RPMI7951 (cell line): ENCODE measurements at places on chromosomes 16 and 17.
A peak's percentile ranks its signal among the peaks of the same experiment; 100 is the strongest.

GRCh38 chr17:4948931-4949320, 596 bp upstream of the PFN1 start:
- peak; percentile 89 for DNase-seq

- no peak for DNase-seq
Measured at GRCh38 chr17:79047291-79047920, 23.4 kb downstream of the C1QTNF1 start.

GRCh38 chr17:61314368-61315078, 85.1 kb upstream of the TBX2 start:
- DNase-seq: peak; percentile 96

GRCh38 chr16:87418644-87419043, 26.5 kb downstream of the MAP1LC3B start:
- no peak for DNase-seq

- DNase-seq: peak; percentile 94
Measured at GRCh38 chr16:86925067-86925791, 346.9 kb downstream of the FOXL1 start.

DNA sequence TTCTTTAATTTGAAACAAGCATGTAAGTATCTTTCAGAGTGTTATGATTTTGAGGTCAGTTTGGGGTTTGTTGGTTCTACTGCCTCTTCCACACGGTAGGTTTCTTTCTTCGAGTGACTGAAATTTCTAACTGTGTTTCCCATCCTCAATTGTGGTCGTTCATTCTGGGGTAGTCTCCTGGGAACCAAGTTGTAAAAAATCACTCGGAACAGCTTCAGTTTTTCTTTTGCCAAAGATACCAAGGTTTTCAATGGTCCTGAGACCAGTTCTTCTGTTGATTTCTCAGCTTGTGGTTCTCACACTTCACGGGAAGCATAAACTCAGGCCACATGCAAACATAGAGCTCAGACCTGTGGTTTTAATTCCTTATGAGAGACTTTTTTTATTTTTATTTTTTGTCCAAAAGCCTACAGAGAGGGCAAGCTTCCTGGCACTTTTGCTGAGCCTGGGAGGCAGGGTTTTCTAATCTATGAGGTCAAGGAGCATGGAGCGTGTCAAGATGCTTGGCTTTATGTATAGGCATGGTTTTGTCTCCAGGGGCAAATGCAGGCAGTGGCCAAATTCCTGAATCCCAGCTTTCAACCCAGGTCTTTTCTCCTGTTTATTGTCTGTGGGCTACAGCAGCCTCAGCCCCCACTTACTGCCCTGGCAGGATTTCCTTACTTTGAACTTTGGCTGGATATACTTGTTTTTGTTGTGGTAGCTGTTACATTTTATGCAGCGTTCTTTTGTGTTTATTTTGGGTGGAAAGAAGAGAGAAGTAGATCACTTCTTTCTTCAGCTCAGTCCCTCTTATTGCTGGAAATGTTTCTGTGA, 32.9 kb downstream of the HS3ST3A1 start:
- DNase-seq: no peak

DNA sequence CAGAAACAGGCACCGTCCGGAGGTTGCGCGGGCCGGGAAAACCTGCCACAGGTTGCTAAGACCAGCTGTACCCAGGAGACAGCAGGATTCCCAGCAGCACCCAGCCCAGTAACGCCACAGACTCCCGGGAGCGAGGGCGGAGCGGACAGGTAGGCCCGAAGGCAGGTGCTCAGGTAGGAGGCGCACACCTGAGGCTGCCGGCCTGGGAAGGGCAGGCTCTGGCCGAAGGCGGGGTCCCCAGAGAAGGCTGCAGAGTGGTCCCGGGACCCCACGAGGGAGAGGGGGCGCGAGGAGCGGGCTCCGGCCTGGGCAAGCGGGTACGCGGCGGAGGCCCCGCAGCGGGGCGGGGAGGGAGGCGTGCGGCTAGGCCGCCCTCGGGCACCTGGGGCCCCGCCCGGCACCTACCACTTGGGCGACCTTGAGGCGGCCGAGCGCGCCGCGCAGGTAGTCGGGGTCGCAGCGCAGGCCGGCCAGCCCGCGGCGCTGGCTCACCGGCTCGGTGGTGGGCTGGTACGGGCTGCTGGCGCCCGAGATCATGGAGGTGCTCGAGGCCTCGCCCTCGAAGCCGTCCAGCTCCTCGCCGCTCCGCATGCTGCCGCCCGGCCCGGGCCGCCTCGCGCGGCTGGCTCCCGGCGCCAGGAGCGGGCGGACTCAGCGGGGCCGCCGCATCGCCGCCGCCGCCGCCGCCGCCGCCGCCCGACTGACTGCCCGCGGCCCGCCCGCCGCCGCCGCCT, 441 bp downstream of the CMTM4 start:
- no peak for DNase-seq

DNA sequence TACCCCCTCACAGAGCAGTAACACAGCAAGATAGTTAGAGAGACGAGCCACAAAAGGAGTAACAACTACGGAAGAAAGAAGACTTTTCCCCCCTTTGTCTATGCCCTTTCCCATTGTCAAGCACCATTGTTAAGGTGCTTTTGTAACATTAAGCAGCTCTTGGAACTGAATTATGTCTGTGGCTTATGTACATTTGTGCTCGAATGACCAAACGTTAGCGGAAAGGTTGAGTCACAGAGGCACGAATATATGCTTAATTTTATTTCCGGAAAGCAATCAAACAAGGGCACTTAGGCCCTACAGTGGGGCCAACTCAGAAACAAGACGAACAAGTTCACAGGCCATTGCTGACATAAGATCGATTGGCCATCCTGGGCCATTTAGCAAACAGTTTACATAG, 109.5 kb downstream of the ANKFN1 start:
- DNase-seq: no peak

DNA sequence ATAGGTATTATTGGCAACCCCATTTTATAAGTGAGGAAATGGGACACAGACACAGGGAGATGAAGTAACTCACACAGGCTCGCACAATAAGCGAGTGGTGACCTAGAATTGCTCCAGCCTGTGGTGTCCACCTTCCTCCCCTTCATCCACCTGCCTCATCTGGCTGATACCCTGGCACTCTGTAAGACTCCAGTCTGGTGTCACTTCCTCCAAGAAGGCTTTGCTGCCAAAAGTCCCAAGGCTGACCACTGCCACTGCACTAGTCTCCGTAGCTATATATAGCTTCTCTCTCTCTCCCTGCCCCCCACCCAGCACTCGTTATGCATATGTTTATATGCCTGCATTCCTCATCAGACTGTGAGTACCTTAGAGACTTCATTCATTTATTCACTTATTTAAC, 66.1 kb upstream of the SREBF1 start:
- DNase-seq: no peak

DNA sequence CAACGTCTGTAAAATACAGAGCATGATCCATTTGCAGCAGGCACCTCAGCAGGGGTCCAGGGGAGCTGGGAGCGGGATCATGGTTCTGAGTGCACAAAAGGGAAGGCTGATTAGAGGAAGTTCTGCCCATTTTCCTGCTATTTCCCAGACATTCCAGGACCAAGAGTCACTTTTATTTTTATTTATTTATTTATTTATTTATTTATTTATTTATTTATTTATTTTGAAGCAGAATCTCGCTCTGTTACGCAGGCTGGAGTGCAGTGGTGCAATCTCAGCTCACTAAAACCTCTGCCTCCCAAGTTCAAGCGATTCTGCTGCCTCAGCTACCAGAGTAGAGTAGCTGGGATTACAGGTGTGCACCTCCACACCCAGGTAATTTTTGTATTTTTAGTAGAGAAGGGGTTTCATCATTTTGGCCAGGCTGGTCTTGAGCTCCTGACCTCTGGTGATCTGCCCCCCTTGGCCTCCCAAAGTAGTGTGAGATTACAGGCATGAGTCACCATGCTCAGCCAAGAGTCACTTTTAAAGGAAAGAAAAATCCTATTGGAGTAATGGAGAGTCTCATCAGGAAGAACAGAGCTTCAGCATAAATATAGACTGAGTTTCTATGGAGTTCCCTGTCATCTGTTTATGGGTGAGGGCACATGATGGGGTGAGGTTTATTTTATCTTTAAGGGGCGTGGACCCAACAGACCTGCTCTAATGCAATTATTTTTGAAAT, 355.2 kb downstream of the HAPSTR1 start:
- DNase-seq: no peak

- DNase-seq: peak; percentile 90
Measured at GRCh38 chr17:30519707-30520106, 42.5 kb downstream of the GOSR1 start.

DNA sequence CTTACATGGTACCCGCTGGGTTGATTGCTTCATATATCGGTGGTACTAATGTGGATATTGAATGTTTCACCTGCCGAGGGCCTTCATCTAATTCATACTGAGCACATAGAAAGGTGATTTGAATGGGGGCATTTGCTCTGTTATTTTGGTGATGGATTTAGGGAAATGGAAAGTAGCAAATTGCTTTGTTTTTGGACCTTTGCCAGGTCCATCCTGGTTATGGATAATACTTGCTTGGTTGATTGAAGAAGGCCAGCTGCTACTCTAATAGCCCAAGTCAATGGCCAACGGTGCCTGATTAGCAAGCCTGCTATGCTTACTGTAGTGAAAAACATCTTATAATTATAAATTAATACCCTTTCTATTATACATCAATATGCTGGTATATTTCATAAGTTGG, 253.6 kb downstream of the CDH13 start:
- no peak for DNase-seq

GRCh38 chr17:76079535-76079955, 563 bp downstream of the ZACN start:
- no peak for DNase-seq

- DNase-seq: no peak
Measured at GRCh38 chr16:10929853-10930754, 12.2 kb downstream of the DEXI start.

DNA sequence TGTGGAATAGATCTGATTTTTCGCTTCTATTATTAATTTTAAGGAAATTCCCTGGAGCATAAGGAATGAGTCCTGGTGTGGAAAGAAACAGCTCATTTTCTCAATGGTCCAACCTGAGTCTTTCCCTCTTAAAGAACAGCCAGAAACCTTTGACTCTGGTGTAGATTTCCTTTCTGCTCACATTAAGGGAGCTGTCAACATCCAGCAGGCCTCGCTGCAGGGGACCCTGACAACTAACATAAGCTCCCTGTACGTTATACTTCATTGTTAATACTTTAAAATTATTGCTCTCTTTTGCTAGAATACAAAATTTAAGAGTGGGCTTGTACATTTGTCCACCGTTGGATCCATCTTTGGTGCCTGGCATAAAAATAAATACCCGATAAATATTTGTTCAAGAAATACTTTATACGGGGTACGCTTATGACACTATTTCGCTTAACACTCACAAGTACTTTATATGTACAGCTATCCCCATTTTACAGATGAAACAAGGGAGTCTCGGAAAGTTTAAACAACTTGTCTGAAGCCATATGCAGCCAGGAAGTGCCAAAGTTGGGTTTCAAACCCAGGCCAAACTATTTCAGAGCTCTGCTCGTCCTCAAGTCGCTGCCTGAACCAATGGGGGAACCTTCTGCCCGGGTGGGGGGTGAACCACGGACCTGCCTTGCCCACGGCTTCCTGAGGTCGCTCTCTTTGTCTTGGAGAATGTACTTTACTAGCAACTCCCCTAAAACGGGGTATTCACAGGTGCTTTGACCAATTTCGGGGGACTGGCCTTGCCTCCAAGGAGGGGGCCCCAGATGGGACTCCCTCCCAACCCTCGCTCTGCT, 611 bp downstream of the SMARCE1 start:
- DNase-seq: no peak

DNA sequence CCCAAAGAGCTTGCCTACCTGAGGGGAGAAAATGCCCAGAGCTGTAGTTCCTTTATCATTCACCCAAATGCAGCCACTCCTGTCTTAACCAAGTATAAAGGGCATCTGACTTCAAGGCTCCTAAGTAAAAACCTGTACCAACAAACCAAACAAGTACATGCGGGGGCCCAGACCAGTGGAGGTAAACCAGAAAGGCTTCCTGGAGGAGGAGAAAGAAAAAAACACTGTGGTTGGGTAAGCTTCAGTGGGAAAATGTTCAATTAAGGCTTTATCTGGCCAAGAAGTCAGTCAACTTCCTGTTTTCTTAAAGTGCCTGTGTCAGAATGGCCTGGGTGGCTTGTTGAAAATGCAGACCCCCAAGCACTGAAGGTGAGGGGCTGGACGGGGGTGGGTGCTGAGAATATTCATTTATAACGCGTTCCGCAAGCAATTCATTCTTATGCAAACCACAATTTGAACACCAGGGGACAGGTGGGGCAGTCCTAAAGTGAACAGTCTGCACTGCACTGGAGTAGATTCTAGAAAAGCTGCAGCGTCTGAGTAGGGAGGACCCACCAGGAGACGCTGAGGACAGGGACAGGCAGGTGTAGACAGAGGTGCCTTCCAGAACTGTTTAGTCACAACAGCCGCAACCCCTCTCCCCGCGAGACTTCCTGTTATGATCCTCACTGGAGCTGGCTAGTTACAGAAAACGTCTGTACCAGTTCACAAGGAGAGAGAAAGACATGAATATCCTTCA, 467.1 kb downstream of the SOX9 start:
- DNase-seq: peak; percentile 47

GRCh38 chr17:14843086-14843795, 421.9 kb downstream of the PMP22 start:
- no peak for DNase-seq

DNA sequence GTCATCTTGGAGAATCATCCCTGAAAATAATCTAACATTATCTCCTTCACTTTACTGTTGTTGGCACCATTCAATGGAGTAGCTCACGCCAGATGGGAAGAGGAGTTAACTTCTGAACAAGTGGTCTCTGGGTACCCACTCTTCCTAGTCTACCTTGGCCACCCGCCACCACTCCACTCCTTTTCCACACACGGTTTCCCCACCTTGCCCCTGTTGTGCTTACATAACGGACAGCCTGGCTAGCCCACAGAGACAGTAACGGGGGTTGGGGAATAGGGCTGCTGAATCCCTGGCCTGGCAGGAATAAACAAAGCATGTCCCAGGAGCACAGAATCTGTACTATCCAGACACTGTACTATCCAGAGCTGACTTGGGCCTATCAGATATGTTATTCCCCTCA, 3.6 kb upstream of the MXRA7 start:
- no peak for DNase-seq

DNA sequence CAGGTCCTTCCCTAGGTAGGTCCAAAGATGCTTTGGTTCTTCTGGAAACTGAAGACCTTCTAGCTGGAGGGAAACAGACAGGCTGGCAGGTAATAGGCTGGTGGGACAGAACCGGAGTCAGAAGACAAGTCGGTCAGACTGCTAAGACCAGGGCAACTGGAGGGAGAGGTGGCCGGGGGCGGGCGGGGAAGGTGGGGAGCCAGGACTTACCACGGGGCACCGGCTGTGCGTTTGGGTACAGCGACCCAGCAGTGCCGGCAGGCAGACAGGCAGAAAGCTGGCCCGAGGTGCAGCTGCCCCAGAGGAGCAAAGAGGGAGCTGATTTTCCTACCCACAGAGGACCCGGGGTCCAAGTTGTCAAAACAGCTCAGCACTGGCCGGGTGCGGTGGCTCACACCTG, 575 bp downstream of the SLC52A1 start:
- DNase-seq: no peak

GRCh38 chr17:14755002-14755401, 454.1 kb downstream of the HS3ST3B1 start:
- peak; percentile 61 for DNase-seq

- DNase-seq: no peak
Measured at GRCh38 chr17:7260151-7260550, 2.1 kb downstream of the CLDN7 start.
